Epithelial cell of proximal tubule (primary cell): ENCODE measurements at places on chromosomes 11 and 22.

DNA sequence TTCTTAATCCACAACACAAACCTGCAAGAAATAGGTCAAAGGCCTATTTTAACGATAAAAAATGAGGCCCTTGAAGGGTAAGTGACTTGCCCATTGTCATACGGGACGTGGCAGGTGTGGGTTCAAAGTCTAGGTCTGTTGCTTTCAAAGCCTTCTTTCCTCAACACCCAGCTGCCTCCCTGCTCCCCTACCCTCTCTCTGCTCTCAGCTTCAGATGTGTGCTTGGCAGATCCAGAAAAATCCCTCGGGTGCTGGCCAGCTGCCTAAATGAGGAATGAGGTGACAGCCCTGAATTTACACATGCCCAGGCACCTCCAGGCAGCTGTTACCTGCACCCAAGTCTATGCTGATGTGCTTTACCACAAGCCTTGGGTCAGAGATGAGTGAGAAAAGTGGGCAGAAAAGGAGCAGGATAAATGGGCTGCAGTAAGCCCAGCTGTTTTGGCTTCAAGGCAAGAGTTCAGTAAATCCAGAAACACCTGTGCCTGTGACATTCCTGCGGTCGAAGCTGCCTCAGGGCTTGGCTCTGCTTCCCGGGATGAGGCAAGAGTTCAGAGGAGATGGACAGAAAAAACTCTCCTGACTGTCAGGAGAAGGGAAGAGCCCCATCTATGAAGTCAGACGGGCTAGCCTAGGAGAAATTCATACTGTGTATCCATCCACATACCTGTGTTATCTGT, 49.9 kb upstream of the LDLRAD3 start:
- no peak for DNase-seq

- DNase-seq, result peak; percentile 4
Measured at GRCh38 chr11:4181782-4182721, 87.5 kb downstream of the RRM1 start.

DNA sequence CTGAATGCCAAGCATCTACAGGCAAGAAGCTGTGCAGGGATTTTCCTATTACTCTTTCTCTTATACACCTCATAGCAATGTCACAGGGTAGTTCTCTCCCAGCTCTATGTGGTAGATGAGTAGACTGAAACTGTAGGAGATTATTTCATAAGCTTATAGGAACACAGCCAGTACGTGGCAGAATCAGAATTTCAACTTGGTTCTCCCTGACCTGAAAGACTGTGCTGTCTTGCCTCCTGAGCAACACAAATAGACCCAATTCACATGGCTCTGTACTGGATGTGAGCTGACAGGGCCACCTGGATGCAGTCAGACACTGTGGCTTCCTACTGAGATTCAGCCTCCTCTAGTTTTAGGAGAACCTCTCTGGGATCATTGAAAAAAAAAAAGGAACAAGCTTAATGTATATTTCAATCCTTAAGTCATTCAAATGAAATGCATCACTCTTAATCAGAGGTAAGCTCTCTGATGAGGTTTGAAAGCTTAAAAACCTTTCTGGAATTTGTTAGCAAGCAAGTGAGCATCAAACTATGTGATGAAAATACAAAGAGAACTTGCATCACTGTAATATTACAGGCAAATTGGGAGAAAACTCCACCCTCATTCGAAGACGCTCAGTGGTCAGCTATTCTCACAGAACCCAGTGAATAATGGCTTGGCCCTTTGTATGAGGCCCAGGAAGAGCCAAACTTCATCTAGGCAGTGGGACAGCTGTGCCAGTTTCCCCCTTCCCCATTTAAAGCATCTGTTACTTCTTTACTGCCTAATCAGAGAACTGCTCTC, 1039.3 kb downstream of the NTM start:
- no peak for DNase-seq

DNA sequence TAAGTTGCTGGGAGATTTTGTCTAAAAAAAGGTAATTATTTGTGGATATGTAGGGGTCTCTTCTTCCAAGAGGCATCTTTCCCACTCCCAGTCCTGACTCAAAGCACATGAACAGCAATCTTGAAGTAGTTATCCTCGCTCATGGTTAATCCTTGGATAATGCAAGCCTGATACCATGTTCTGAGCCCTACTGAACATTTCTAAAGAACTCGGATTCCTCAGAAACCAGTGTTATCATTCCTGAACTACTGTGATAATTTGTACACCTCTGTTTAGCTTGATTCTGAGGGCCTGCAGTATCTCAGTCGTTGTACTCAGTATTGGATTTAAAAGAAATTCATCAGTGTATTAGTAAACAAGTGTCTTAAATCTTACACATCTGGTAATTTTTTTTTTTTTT, 22.3 kb upstream of the RCE1 start:
- no peak for DNase-seq

DNA sequence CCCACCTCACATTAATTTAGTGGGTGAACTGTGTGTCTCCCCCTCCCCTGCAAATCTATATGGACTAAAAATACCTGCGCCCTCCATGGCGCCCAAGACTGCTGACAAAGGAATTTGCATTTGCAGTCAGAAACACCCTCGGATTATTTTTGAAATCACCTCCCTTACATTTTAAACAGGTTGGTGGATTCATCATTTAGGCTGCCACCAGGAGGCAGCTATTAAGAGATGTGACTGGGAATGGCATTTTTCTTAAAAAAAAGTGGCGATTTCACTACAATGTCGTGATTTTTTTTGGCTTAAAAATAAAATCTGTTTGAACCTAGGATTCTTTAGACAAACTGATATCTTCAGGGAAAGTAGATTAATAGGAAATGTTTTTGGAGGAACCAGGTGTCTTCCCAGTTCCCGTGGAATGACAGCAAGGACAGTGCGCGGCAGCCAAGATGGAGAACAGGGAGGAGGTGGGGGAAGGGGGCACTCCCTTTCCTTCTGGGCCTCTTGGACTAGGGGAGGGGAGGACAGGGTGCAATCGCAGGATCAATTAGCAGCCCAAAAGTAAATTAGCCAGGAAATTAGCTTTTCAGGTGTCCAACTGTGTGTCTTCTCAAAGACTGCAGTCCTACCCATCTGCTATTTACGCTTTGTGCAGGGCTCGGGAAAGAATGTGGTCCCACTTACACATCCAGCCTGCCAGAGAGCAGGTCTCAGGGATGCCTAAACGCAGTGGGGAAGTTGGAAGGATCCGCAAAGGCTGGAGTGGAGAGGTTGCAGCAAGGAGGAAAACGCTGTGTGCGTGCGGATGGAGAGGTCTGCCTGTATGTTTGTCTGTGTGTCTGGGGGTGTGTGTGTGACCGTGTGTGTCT, 496.4 kb downstream of the NTM start:
- DNase-seq, result no peak

GRCh38 chr11:113281052-113281725, 33.2 kb upstream of the TTC12 start:
- DNase-seq, result no peak

GRCh38 chr11:26993965-26994457, at the start of gene FIBIN:
FIBIN (plus strand) TSS chr11:26994112; CDS start chr11:26994527, 415 bp downstream.
- no peak for DNase-seq
